Uterus (tissue), 4 donors: ENCODE measurements at places on chromosomes 11 and 22.

DNA sequence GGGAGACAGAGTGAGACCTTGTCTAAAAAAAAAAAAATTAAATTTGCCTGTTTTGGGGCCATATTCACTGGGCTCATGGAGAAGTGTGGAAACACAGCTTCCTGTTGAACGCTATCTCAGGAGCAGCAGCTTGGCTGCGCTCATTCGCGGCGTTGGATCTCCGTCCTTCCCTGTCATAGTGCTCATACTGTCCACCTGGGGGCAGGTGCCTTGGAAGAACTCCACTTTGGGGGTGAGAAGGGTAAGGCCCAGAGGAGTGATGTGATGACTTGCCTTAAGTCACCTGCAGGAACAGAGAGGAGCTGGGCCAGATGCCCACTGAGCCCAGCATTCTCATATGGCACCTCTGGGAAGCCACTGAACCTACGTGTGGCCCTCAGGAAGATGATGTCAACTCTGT is 82.8 kb downstream of the CABIN1 start:
- DNase-seq: no peak

DNA sequence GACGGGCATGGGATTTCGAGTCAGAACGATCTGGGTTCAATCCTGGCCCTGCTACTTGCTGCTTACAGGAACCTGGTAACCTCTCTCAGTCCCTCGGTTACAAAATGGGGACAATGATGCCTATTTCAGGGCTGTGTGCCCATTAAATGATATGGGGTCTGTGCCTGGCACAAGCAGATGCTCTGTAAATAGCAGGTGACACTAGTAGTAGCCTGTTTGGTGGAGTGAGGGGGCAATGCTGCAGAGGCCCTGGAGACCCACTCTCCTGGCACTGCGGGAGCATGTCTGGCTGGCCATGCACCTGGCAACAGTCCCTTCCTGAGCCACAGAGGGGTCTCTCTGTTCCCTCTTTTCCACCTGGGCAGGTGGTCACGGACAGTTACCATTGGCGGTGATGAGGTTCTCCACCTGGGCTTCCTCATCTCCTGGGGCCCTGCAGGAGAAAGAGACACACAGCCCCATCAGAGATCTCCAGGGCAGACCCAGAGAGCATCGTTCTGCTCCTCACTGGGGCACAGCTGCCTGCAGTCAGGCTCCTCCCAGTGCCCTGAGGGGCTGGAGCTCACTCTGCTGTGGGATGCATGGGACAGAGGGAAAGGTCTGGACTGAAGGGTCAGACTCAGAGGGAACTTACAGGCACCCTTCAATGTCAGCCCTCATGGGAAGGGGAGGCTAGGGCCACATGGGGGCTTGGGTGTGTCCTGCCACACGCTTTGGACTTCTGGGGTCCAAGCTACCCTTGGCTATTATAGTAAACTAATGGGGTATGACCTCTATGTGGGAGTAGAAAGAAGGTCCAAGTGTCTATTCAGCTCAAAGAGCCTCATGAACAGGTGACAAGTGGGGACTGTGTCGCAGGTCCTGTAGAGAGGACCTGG is 15.6 kb upstream of the FXYD2 start:
- DNase-seq: peak; percentile 10

DNA sequence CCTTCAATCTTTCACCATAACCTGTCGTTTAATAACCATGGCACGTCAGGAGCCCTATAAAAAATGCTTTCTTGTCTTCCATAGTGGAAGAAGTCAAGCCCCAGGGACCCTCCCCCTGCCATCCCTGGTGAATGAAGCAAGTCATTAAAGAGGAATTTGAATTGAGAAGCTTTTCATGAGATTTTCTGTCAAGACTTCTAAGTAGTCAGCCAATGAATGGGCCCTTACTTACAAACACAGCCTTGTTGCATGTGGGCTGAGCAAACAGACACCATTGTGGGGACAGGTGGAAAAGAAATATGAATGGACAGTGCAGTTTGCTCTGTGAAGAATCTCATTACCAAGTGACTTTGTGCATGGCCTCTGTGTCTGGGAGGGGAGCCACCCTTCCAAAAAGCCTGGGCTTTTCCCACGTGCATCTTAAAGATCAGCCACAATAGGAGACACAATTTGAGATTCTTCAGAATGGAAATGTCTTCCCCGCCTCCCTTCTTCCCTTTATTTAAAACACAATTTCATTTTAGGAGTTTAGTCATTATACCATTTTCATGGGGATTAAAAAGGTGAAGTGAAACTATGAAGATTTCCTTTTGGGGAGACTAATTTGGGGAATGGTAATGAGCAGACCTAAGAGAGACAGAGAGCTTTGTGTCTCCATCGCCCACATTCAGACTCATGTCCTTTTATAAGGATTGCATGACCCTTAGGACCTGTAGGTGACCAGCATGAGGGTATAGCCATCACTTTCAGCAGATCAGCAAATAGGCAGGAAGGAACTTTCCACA is 152.0 kb downstream of the LRRC4C start:
- no peak for DNase-seq

GRCh38 chr11:68017980-68018729 is 8.0 kb downstream of the ALDH3B1 start:
- no peak for DNase-seq
